ENCODE measurements at places on chromosomes 5 and 9.

DNA sequence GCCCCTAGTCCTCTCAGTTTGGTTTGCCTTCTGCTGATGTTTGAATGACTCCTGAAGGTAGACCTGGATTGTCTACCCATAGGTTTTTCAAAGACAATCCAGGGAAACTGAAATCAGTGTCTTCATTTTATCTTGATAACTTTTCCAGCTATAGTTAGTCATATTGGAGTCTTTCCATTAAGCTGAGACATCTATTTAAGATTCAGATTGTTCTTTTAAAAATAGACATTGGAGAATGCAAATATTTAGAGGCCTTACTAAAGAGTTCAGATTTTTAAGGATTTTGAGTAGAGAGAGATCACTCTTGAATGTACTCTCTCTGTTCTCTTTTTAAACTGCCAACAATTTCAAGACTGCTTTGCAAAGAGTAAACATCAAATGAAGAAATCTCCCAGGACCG, 69.1 kb downstream of the GDNF start:
- DNase-seq = no peak

GRCh38 chr5:156893517-156893916, 43.4 kb downstream of the PPP1R2B start:
- peak; percentile 27 for DNase-seq

DNA sequence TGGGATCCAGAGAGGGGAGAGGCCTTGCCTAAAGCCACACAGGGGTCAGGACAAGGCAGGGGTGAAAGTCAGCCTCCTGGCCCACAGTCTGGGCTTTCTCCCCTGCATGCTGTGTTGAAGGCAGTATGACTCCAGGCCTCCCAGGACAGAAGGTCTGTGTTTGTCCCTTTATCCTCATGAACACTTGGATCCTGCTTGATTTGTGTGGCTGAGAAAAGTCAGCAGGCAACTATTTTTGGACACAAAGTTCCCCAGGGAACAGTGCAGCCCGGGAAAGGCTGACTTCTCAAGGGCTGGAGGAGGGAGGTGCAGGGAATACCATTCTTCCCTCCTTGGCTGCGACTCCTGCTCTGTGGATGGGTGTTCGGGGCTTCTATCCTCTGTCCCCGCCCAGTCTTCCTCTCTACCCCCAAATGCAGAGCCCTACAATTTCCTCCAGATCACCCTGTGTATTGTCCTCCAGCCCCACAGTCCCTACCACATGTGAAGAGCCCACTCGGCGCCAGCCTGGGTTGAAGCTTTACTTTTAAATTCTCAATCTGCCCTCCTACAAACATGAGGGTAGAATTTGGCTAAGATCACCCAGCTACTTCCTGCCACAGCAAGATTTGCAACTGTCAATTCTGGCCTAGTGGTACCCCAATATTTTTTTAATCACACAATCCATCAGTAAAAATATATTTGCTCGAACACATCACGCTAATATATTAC, 4.1 kb downstream of the AKNA start:
- no peak for DNase-seq

- no peak for DNase-seq
Observed at GRCh38 chr5:89270901-89271300, 387.9 kb upstream of the MEF2C start.

GRCh38 chr9:109870365-109870764, 90.4 kb downstream of the PALM2AKAP2 start:
- DNase-seq = no peak

GRCh38 chr5:99644822-99645221, 716.0 kb upstream of the CHD1 start:
- no peak for DNase-seq

DNA sequence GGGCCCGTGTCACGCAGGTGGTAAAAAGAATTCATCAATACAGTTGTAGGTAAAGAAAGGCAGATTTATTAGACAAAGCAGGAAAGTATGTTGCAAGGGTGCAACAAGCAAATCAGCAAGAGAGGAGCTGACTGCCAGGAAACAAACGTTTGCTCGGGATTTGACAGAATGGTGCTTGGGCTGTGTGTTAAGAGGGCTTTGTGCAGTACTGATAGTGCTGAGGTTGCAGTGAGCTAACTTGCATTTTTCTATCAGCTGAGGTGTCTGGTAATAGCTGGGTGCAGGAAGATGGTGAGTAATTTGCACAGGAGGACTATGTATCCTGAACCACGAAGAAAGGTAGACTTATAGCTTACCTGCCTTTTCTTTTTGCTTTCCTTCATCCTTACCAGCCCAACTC, 3.9 kb upstream of the RARS1 start:
- DNase-seq = no peak

GRCh38 chr9:4984171-4984620, 876 bp upstream of the JAK2 start:
- no peak for DNase-seq

- no peak for DNase-seq
Observed at GRCh38 chr5:148966348-148966747, 96.5 kb downstream of the SH3TC2 start.

DNA sequence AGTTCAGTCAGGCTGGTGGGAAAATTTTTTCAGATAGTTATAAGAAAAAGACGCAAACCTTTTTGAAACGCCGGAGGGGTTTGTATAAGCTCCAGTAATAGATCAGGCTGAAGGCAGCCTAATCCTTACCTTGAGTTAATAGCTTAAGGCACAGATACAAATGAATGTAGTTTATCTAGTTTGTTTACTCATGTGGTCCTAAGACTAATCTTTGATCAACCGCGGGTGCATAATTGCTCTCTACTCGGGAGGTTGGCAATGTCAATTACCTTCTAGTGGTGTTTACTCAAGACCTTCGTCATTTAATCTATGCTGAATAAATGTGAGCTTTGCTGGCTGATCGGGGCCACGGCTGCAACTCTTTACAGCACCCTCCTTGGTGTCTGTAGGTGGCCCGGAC, 665 bp upstream of the INSL4 start:
- no peak for DNase-seq

GRCh38 chr5:148828511-148829247, 2.3 kb downstream of the ADRB2 start:
- DNase-seq = no peak

DNA sequence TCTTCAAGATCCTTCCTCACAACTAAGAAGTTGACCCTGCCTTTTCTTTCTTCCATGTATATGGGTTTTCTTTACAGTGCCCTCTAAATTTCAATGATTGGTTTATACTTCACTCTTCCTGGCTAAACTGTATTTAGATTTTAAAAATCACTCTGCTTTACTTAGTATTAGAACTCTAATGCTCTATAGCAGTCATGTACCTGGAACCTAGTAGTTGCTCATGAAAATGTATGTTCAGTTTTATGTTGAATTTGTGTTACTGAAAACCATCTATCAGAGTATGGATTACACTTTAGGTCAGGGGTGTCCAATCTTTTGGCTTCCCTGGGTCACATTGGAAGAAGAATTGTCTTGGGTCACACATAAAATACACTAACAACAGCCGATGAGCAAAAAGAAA, 1024.3 kb downstream of the NR2F1-AS1 start:
- DNase-seq = no peak
